ENCODE measurements at places on chromosomes 11 and 22.

GRCh38 chr11:96622026-96622634 is 232.3 kb downstream of the JRKL start:
- no peak for DNase-seq

DNA sequence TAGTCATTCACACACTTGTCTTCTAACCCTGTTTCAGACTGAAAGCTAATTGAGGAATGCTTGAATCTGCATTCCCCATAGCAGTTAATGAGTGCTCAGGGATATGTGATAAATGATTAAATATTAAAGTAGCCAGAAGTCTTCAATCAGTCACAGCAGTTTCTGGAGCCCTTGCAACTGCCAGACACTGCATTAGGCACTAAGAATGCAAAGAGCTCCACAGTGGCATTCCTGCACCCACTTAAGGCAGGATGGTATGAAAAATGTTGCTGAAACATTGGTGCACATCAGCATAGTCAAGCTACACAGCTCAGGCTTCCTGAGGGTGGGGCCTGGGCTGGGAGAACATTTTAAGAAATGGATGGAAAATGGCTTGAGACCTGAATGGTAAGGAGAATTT is 6.5 kb downstream of the DTX4 start:
- DNase-seq, result no peak

DNA sequence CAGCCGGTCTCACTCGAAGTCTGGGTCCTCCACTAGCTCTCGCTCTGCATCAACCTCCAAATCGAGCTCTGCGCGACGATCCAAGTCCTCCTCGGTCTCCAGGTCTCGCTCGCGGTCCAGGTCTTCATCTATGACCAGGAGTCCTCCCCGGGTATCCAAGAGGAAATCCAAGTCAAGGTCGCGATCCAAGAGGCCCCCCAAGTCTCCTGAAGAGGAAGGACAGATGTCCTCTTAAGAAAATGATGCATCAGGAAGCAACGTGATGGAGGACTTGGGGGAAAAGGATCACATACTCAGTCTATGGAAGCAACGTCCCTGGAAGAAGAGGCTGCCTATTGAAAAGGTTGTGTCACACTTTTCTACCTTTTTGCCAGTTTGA is 1.1 kb downstream of the SRSF8 start:
- no peak for DNase-seq

GRCh38 chr22:28594797-28595462 is 84.7 kb downstream of the TTC28 start:
- no peak for DNase-seq

DNA sequence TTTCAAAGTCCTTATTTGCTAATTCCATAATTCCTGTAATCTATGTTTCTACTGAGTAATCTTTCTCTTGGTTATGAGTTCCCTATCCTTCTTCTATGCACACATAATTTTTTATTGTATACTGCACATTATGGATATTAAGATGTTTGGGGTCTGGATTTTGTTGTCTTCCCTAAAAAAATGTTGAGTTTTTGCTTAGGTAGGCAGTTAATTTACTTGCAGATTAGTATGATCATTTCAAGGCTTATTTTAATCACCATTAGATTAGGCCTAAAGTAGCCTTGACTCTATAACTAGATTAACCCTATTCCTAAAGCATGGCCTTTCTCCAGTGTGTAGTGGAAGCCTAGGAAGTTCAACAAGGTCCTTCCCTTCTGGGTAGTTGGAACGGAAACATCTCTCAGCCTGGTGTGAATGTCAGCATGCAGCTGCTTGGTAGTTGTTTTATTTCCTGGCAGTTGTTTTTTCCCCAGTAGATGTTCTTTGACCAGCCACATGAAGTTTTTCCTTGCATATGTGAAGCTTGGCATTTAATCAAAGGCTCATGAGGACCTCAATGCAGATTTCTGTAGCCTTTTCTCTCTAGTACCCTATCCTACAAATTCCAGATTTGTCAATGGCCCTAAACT is 419.3 kb upstream of the NARS2 start:
- DNase-seq, result no peak

DNA sequence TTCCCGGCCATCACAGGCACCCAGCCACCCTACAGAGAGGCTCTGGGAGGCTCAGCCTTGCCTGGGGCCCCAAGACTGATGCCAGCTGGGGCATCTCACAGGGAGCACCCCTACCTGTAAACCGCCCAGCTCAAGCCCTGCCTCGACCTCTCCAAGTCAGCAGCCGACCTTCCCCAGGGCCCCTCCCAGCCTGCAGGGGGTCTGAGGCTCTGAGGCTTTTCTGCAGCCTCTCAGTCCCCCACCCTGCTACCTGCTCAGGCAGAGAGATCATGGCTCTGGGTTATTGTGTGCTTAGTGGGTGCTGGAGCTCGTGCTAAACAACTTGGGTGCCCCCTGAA is 23.1 kb upstream of the RTN4R start:
- DNase-seq, result no peak

GRCh38 chr11:120735035-120735434 is 223.5 kb downstream of the GRIK4 start:
- no peak for DNase-seq

GRCh38 chr11:118684187-118684586 is 4.7 kb upstream of the TREH start:
- DNase-seq, result no peak

GRCh38 chr22:37782340-37783168 is 25.2 kb upstream of the GCAT start:
- no peak for DNase-seq

DNA sequence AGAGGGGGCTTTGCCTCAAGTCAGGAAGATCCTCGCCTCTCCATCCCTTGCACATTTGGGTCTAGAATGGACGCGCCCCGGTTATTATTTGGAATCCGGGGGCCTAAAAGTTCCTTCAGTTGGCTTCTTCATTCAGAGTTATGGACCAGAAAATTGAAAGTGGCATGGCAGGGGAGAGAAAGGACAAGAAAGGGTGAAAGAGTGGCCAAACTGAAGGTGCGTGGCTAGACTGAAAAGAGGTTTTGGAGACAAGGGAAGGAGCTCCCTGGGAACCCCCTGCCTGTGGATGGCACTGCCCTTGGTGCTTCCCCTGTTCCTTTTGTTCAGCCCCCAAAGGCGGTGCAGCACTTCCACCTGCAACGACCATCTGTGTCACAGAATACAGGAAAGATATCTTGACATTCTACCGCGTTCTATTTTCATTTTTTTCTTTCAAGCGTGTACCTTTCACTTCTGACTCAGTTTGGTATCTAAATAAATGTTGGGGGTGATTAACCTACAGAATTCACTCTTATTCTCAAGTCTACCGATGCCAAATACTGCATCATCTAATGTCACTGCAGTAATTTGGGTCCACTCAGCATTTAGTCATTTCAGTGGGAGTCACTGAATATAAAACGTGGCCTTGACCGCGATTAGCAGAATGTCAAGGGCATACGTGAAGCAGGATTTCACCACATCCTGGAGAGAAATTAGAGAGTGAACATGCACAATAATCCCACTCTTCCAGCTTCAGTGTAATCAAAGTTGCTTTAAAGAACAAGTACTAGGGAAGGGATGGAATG is 88.1 kb upstream of the ARHGAP32 start:
- DNase-seq, result no peak

- DNase-seq, result no peak
Observed at GRCh38 chr11:103413266-103413888, 304.2 kb downstream of the DYNC2H1 start.

DNA sequence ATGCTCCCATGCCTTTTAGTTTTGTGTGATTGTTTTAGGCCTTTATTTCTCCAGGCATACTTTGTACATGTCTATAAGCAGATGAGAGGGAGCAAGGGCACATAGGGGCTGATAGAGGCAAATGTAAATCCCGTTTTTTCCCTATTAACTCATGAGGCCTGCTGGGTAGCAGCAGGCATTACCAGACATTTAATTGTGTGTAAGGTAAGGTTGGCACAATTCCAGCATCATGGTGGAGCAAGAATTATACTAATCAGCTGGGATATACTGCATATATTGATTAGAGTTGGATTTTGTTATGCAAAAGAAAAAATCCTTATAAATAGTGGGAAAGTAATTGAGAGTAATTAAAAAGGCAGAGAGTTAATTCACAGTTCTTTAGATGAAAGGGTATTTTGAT is 12.2 kb downstream of the FAT3 start:
- DNase-seq, result no peak

GRCh38 chr11:111419641-111420327 is 40.7 kb upstream of the POU2AF1 start:
- DNase-seq, result no peak

GRCh38 chr22:42793848-42794405 is 63.1 kb downstream of the ARFGAP3 start:
- no peak for DNase-seq

DNA sequence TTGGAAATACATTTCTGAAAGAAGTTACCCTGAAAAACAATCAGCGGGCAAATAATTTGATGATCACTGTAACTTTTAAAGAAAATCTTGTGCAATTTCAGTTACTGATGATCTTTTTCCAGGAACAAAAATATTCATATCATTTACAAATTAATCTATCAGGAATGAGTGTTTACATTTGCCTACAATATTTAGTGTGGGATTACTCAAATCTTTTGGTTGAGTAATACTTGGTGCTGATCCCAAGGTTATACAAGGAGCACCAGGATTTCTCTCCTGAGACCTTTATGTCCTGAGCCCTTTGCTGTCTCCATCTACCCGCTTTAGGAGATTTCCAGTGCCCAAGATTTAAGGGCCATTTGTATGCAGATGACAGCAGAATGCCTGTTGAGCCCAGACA is 116.1 kb downstream of the ATXN10 start:
- DNase-seq, result no peak

DNA sequence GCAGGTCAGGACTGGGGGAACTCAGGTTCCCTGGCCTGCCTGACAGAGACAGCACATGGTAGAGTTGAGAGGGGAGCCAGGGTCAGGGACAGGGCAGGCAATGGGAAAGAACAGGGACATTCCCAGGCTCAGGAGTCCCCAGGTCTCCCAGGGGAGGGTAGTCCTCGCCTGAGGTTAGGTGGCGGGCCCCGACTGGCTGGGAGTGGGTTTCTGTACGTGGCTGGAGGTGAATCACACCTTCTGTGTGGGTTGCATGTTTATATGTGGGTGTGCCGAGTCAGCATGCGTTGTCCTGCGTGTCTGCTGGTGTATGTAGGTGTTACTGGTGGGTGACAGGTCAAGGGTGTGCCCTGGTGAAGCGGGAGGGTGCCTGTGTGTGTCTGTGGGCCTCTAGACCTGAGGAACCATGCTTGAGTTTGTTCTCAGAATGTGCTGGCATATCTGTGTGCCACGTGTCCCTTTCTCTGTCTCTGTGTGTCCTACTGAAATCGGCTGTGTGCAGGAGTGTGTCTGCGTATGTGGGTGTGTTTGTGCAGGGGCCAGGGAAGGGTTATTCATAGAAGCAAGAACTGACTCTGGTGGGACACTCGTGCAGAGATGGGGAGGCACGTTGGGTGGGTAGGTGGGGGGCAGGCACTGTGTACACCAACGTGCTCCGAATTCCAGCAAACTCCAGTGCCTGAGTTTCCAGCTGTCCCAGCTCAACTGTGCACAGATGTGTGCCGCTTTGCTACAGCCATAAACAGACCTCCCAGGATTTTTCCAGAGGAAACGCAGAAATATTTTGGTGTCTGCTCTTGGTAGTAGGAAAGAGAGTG is 23.8 kb upstream of the OAF start:
- no peak for DNase-seq

DNA sequence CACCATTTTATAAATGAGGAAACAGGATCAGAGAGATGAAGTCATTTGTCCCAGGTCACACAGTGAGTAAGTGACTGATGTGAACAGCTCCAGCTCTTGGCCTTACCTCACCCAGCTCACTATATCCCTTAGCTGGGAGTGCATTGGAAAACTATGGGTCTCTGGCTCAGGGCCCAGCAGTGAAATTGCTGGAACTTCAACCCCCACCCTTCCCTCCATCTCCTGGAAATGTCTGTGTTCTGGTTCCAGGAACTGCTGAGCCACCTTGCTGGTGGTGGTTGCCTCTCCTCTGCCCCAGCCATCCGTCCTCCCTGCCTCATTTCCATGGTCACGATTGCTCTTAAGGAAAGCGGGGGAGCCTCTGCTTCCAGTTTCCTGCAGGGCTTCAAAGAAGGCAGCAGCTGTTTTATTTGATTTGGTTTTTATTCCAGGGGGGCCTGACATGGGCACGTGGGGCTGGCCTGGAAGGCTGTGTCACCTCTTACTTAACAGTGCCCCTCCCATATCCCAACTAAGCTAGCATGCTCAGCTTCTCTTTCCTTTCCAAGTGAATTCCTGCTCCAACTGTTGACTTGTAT is 46.2 kb upstream of the CSTF3 start:
- no peak for DNase-seq

- no peak for DNase-seq
Observed at GRCh38 chr11:64711138-64711955, 11.7 kb downstream of the NRXN2 start.

DNA sequence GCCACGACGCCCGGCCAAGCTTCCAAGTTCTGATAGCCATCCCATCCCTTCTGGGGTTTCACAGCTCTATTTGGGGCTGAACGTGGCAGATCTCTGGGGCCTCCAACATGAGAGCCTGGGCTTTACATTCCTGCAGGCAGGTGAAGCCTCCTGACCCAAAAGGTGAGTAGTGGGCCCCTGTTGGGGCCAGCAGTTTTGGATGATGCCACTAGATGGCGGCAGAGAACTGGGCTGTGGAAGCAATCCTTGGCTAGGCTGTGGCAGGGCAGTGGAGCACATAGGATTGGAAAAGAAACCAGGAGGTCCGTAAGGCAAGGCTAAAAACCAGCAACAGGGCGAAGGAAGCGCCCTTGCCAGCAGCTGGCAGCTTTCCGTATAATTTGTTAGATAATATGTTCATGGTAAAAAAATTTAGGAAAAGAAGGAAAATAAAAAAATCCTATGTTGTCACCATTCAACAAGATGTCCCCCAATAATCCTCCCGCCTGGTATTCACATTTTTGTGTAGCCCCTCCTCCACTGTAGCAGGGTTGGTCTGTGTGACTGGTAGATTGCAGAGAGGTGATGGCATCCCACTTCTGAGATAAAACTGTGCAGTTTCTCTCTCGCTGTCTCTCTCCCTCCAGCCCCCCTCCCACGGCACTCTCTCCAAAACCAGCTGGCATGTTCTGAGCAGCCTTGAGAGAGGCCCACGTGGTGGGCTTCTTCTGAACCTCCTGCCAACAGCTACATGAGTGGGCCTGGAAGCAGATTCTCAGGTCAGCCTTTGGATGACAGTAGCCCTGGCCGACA is 43.6 kb upstream of the OR4B1 start:
- DNase-seq, result peak; percentile 22

DNA sequence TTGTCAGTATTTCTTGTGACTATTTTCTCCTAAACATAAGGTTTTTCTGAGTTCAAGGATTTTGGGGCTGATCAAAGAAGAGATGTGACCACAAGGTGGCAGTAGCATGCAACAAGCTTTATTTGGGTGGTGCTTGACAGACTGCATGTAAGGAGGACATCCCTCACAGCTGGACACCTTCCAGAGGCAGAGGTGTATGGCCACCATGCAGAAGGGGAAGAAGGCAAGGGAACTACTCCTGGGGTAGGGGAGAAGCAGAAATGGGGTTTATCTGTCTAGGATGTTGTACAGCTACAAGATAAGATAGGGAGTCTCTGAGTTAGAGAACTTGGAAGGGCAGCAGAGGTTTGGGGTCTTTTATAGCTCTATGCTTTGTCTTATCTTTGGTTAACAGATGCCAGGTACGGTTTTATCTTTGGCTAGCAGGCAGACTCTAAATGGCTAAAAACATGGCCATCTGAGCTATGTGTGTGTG is 5.1 kb upstream of the BIRC2 start:
- peak; percentile 48 for DNase-seq
